NAMALWA (cell line): ENCODE measurements at places on chromosomes 16 and 17.

- no peak for DNase-seq
Observed at GRCh38 chr17:51088287-51088686, 32.4 kb downstream of the SPAG9 start.

DNA sequence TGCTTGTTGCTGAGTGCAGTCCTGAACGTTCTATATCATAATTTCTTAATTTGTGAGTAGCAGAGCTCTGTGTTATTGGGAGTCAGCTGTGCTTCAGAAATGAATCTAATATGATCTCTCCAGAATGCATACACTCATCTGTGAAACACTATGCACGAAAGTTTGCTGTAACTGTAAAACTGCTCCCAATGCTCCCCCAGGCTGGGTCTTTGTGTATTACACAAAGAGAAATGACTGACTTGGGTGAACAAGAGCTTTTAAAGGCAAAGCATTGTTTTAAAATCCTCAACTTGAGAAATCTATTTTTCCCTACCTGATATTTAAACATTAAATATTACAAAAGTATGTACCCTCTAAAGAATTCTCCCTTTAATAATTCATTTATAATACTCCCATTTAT lies 636.7 kb upstream of the KIF2B start:
- DNase-seq: no peak

- no peak for DNase-seq
Observed at GRCh38 chr16:52634104-52634503, 87.2 kb upstream of the TOX3 start.

- DNase-seq: no peak
Observed at GRCh38 chr17:45073414-45074070, 12.4 kb downstream of the NMT1 start.

GRCh38 chr17:38743556-38744171 lies 4.5 kb downstream of the PCGF2 start:
- DNase-seq: no peak
